Immature natural killer cell (primary cell): ENCODE measurements at places on chromosomes 1 and 21. TPM values are rescaled to one million over a fixed set of nuclear protein-coding genes. Genes with fewer than 3 reads are reported as not detected.

CC2D1B gene
- polyA plus RNA-seq = 4.6 TPM

TIPRL gene
- 51.4 TPM for polyA plus RNA-seq

CDK18 gene
- polyA plus RNA-seq = 0.74 TPM

SLC35D1 gene
- polyA plus RNA-seq = 1.2 TPM

OLFML2B gene
- not detected for polyA plus RNA-seq

RIPK4 gene
- polyA plus RNA-seq = not detected

INSRR gene
- polyA plus RNA-seq = not detected

WNT3A gene
- polyA plus RNA-seq = not detected

SDC3 gene
- not detected for polyA plus RNA-seq

LRRIQ3 gene
- polyA plus RNA-seq = 1.0 TPM

PSRC1 gene
- not detected for polyA plus RNA-seq

CYP4Z1 gene
- not detected for polyA plus RNA-seq

NTMT2 gene
- polyA plus RNA-seq = not detected

SLC44A5 gene
- polyA plus RNA-seq = not detected

TSPAN2 gene
- 80.1 TPM for polyA plus RNA-seq
